ENCODE measurements at places on chromosomes 6 and 20.

- no peak for DNase-seq
Observed at GRCh38 chr20:60365064-60365666, 406.9 kb downstream of the CDH26 start.

DNA sequence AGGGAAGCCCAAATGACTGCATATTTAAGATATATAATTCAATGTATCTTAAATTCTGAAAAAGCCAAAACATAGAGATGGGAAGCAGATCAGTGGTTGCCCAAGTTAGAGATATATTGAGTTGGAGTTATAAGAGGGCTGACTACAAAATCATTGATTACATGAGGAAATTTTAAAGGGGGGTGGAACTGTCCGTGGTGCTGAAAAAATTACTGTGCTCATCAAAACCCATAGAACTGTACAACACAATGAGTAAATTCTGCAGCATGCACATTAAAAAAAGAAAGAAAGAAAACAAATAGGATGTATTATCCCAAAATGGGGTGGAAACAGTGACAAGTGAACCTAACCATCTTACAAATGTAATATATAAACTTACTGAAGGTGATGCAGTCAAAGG lies 100.9 kb downstream of the FUT9 start:
- DNase-seq, result no peak

- no peak for DNase-seq
Observed at GRCh38 chr6:20687494-20687893, 153.2 kb downstream of the CDKAL1 start.

DNA sequence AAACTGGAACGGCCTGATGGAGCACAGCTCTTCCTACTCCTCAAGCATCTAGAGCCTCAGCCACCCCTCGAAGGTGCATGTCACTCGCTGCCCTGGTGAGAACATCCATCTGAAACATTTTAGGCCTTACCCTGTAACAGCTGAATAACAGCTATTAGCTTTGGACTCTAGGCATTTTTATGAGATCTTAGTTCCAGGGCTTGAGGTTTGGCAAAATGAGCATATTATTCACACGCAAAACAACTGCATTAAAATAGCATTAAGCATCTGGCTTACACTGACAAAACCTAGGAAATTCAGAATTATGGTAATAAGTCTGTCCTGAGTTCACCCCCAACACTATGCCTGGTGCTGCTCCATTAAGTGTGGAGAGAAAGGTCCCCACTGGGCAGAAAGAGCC lies 56.1 kb downstream of the ADAT2 start:
- DNase-seq, result no peak

DNA sequence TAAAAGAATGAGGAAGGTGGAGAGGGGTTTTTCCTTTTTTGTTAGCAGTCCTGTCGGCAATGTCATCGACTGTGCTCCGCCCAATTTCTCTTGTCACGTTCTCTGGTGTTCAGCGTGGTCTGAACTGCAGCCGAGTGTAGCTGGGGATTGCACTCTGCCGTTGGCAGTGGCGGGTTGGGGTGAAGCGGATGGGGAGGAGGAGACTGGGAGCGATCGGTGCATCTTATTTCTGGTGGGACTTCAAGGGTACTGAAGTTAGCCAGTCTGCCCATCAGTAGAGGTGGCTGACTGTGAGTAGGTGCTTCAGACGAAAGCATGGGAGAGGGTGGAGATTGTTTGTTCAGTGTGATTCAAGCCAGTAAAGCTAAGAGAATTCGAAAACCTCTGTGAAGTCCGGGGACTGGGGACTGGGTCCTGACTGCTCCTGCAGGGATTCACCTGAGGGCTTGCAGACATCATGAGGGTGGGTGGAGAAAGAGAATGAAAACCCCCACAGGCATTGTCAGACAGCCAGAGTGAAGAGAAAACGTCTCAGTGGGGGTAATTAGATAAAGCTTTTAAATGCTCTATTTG lies 5.1 kb downstream of the RREB1 start:
- DNase-seq, result no peak

GRCh38 chr6:153312634-153313033 lies 181.6 kb upstream of the RGS17 start:
- peak; percentile 2 for DNase-seq

DNA sequence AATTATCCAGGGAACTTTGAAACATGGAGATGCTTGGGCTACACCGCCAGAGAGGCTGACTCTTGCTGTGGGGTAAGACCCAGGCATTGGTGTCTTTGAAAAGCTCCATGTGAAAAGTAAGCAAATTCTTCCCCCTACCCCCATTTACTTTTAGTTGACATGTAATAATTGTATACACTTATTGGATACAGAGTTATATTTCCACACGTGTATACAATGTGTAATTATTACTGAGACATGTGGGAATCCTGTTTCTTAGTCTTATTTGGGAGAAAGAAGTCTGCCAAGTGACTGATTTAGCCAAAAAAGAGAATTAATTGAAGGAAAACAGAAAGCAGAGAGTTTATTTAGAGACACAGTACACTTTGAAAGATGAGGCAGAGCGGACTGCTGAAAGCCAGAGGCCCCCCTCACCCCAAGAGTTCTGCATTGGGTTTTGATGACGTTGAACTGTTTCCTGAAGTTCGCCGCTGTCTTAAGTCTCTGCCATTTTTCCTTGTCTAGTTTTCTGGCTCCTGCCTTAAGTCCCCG lies 193.8 kb downstream of the PACRG start:
- no peak for DNase-seq

GRCh38 chr6:14726816-14727493 lies 518.9 kb upstream of the JARID2 start:
- DNase-seq, result no peak

DNA sequence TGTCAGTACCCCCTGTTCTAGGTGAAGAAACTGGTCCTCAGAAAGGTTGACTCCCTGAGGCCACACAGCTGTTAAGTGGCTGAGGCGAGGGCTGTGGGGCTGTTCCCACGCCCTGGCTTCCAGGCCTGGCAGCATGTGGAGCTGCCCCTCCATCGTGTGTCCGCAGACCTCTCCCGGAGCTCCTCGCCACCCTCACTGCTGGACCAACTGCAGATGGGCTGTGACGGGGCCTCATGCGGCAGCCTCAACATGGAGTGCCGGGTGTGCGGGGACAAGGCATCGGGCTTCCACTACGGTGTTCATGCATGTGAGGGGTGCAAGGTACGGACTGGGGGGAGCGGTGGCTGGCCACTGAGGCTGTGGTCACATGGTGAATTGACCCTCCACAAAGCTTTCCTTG lies 32.2 kb upstream of the FANCE start:
- no peak for DNase-seq

DNA sequence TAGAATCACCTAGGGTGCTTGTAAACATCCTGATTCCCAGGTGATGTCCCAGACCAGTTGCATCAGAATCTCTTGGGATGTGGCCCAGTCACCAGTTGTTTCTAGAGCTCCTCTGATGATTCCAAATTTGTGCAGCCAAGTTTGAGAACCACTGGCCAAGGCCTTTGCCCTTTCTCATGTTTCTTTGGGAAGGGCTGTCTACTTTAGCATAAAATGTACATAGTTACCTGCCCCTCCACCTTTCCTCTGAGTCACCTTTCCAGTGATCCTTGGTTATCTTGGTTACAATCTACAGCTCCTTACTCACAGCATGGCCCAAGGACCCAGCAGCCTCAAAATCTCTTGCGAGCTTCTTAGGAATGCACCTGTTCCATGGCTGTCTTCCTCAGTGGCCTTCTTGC lies 266.4 kb upstream of the PRND start:
- no peak for DNase-seq

DNA sequence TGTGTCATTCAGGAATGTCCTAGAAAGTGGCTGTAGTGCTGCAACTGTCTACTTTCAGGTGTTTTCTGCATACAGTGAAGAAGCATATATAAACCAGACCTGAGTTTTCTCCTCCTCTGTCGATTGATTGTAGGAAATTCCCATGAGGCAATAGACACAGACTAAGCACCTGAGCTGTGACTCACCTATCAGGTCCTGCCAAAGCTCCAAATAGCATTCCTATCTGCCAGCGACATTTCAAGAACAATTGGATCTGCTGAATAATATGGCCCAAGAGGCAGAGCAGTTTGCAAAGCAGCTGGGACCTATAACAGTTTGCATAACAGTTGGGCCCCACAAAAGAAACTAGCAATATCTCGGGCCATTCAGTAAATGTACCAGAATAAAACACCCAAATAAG lies 360.4 kb downstream of the HAO1 start:
- no peak for DNase-seq

DNA sequence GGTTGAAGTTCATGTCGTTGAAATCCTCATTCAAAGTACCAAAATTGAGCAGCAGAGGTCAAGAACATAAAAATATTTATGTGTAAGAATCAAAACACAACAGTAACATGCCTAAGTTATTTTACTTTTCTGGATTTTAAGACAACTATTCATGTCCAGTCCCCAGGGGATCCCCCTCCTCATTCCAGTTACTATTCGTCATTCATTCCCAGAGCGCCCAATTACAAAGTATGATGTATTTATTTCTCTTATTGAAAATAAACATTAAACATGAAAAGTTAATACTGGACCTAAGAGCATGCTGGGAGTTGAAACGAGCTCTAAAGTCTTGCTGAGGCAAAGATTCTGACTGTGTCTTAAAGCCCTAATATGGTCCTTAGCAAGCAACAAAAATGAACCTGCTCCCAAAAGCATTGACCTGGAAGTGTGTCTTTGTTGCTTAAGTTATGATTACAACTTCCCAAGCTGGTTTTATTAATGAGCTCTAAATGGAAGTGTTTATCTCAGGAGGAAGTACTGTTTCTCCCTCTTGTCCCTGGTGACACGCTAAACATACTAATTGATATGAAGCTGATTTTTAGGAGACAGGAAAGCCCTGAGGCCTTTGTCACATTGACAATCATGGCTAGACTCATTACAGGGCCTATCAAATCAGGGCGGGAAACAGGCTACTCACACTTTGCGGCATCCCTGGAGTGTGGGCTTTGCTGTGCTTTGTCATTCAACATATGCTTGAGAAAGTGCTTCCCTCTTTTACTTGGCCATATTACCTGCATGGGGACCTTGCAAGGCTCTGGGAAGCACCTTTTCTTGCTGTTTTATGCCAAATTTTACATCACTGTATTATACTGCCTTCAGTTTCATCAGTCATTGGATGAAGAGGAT lies 192.2 kb upstream of the DTNBP1 start:
- DNase-seq, result no peak

- no peak for DNase-seq
Observed at GRCh38 chr6:125748406-125749172, 843 bp upstream of the HEY2 start.

GRCh38 chr6:72619883-72620696 lies 1.8 kb upstream of the KCNQ5 start:
- peak; percentile 49 for DNase-seq

DNA sequence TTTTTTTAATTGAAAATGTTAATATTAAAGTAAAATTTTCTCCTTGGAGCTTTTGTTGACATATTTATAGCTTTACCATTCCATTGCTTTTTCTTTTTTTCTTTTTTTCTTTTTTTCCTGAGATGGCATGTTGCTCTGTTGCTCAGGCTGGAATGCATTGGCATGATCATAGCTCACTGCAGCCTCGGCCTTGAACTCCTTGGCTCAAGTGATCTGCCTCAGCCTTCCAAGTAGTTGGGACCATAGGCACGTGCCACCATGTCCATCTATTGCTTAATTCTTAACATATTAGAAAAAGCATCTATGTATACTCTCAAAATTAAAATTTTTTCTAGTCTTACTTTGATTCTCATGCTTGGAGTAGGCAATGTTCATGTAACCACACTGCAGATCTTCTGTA lies 43.0 kb downstream of the RALGAPB start:
- no peak for DNase-seq

DNA sequence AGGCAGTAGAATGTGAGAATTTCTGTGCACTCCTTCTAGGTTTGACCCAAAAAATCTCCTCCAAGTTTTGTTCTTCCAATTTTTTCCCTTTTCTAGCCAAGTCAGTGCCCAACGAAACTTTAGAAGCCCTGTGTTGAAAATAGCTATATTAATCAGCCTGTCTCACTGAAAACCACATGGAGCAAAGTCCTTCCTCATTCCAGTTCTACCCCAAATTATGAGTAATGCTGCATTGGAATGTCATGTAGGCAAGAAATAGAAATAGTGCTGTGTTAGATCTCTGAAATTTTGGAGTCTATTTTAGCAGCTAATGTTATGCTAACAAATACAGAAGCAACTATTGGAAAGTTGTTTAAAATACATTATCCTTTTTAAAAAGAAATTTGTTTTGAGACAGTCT lies 725.5 kb downstream of the TBC1D32 start:
- DNase-seq, result no peak

DNA sequence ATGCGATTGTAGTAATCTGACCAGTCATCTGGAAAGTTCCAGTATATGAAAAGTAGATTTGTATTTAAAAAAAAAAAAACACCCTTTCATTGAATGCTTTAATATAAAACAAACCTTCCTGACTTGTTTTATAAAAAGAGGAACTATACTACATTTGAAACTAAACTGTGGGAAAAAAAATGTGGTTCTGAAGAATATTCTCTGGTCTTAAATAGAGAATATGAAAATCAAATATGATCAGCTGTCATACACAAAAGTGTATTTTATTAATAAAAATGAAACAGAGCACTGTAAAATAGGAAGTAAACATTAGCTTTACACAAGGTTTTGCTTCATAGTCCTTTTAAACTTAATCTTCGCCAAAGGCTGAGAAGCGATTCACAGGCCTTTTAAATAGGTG lies 25.3 kb upstream of the CD83 start:
- no peak for DNase-seq

DNA sequence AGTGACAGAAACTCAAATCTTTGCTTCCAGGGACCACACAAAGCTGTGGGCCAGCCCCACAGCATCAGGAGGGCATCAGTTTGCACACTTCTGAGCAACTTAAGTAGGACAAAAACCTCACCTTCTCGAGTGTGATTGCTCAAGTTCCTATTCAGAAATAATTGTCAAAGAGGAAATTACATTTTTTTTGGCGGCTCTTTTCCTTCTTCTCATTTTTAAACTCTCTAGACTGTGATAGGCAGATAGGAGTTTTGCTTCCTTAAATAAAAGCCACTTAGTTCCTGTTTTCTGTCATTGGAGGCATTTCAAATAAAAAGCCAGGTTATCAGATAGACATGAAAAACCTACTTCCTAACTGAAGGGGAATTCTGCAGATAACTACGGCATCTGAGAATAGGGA lies 11.2 kb upstream of the TAGAP start:
- DNase-seq, result no peak

DNA sequence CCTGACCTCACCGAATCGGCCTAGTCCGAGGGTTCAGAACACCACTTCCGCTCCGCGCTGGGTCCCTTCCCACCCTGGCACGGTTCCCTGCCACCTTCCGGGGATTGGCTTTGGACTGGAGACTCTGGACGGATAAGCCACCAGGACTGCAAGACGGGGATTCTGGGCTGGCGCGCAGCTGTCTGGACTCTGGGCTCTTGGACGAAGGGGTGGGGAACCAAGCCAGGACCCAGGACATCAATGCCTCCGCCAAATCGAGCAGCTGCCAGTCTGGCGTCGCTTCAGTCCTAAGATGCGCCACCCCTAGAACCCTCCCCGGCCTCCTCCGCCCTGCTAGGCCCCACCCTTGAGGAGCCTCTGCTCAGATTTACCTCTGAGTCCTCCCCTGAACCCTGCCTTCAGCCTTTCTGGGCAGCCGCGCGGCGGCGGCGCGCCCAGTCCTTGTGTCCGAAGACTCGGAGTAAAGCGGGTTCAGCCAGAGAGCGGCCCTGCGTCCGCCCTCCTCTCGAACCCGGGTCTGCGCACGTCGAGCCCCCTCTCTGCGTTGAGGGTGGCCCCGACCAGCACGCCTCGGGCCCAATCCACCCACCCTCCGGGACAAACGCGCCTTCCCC lies 1.2 kb downstream of the KCNK17 start:
- DNase-seq, result no peak

- DNase-seq, result no peak
Observed at GRCh38 chr6:130965656-130966055, 97.4 kb downstream of the EPB41L2 start.

- no peak for DNase-seq
Observed at GRCh38 chr20:60565083-60565482, 606.9 kb downstream of the CDH26 start.

GRCh38 chr20:10947726-10948125 lies 273.9 kb upstream of the JAG1 start:
- DNase-seq, result no peak

Measured in stimulated activated CD8-positive, alpha-beta memory T cell treated with anti-CD3 and anti-CD28 coated beads, Interleukin-2, amount 100 ng/mL, for 1 hour (primary cell).